ENCODE measurements at places on chromosomes 2 and 18.

- DNase-seq, result no peak
Observed at GRCh38 chr18:36128530-36128870, 640 bp downstream of the SLC39A6 start.

DNA sequence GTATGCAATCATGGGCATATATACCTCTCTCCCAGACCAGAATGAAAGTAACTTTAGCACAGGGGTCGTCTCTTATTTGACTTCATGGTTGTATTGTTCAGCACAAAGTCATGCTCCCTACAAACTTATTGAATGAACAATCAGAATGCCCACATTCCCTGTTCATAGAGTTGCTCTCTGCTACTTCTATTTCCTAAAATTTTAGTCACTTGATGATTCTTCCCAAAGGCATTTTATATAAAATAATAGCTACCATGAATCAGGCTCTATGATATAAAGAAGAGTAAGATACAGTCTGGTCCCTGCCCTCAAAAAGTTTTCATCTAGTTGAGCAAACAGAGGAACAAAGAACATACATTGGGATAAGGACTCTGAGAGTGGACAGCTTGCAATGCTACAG lies 162.2 kb downstream of the SLC39A10 start:
- DNase-seq, result no peak

- no peak for DNase-seq
Observed at GRCh38 chr2:176455816-176456291, 186.6 kb downstream of the MTX2 start.

DNA sequence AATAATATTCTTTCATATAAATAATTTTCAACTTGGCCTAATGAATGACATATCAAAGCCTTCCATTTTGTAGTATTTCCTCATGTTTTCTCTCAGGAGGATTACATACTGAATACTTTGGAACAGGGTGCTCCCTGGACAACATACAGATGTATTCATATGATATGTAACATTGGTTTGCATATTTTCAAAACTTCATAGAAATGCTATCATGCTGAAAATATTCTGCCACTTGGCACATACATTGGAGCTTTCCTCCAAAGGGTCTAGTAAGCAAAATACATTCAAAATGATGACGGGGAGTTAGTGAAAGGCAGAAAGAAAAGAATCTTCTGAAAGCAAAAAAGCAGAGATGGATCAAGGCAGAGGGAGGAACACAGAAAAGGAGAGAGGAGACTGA lies 38.1 kb upstream of the RTN4 start:
- DNase-seq, result no peak

DNA sequence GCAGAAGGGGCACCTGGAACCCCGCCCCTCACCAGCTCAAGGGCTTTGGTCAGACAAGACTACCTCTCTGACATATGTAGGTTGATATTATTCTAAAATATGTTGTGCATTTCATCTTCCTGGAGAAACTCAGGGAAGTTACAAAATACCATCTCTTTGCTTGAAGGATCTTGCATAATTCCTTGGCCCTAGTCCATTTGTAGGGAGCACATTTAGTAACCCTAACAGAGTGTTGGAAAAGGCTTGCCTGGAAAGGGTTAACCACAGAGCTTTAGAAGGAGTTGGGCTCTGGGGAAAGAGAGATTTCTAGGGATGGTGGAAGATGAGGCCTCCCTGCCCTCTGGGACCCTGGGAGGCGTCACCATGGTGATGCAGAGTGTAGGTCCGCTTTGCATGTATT lies 143.0 kb upstream of the SLC1A4 start:
- DNase-seq, result no peak

DNA sequence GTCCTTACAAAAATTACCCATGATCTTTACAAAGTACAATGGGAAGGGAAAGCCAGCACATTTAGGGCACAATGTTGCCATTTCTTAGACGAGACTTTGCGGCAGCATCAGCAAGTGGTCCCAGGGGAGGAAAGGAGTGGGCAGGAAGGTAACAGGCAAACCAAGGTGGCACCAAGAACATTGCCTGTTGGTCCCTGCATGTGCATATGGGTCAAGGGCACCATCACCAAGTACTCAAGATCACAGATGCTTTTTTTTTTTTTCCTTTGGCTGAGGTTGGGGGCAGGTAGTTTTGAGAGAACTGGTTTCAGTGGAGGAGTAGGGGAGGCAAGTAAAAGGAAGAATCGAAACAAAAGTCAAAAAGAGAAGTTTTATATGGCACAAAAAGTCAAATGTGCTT lies 752 bp upstream of the CYTIP start:
- DNase-seq, result no peak
